Nephron progenitor cell (in vitro differentiated cells): ENCODE measurements at places on chromosomes 5 and 9.

GRCh38 chr5:1161108-1161832 lies 40.1 kb upstream of the SLC6A19 start:
- H3K4me3 ChIP-seq = no peak overlapping the region
- no peak overlapping the region for H3K27ac ChIP-seq
- peaks cover 26% of the 10 kb centered on the region for H3K4me1 ChIP-seq
- H3K36me3 ChIP-seq = no peaks in the 10 kb centered on the region
- H3K27me3 ChIP-seq = peaks cover 49% of the 10 kb centered on the region
- DNase-seq = no peak

DNA sequence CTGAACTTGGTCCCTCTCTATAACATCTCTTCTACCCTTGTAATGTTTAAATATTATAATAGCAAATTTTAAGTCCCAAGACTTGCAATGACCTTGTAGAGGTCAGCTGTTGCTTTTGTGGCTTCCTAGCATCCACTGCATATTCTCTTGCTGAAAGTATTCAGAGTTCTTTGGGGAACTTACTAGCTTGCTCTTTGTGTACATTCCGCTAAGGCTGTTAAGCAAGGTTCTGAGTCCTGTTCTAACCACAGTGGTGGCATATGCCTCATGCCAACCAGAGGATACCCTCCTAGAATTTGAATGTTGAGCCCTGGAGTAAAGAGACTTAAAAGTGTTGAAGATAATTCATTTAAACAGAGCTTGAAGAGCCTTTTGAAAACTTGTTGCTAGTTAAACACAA lies 570.9 kb downstream of the TLE1 start:
- peaks cover 40% of the 10 kb centered on the region for H3K4me1 ChIP-seq
- no peak overlapping the region for H3K27ac ChIP-seq
- peaks cover 5% of the 10 kb centered on the region for H3K36me3 ChIP-seq
- H3K4me3 ChIP-seq = no peak overlapping the region

DNA sequence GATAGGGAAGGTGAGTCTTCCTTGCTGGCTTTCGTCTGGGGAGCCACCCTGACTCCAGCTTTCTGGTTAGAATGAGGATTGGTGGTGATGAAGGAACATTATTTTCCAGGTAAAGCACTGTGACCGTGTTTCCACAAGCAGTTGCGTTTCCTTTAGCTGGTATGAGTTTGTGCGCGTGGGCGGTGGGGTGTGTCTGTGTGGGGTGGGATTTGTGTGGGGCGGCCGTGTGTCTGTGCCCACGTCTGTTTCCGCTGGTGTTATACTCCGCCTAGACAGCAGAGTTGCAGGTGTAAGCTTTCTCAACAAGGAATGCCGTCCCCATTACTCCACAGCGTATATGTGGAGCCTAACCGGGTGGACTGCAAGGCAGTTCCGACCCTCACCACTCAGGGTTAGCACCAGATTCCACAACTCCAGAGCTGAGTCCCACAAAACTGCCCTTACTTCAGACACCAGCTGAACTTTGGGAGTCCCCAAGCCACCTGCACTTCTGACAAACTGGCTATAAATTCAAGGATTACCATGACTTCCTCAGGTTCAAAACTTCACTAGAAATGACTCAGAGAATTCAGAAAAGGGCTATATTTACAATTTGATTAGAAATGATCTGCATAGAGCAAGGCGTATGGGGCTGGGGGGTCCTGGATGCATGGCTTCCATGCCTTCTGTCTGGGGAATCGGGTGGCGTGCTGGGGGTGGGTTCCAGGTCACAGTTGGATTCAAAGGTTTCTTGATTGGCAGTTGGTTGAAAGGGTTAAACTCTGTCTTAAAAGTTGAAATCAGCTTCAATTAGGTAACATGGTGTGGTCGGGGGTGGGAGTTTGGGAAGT lies 29.8 kb downstream of the PROP1 start:
- DNase-seq = no peak
- H3K4me1 ChIP-seq = peaks cover 11% of the 10 kb centered on the region
- peaks cover 25% of the 10 kb centered on the region for H3K36me3 ChIP-seq
- no peak overlapping the region for H3K4me3 ChIP-seq

DNA sequence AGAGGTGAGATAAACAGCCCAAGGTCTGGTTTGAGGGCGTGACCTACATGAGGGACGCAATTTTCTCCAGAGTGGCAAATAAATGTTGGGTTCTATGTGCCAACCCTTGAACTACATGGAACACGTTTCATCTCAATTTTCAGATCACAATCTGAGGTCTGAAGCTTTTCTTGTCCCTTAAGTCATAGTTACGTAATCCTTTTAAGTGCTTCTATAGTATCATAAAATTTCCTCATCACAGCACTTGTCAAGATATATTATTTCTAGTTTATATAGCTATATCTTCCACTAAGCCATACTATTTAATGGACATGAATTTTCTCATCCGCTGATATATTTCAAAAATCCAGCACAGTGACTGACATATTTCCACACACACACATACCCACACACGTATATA lies 53.1 kb upstream of the GRIN3A start:
- no peak overlapping the region for H3K27ac ChIP-seq
- DNase-seq = no peak
- H3K4me3 ChIP-seq = no peak overlapping the region
- H3K27me3 ChIP-seq = no peaks in the 10 kb centered on the region

GRCh38 chr5:91127456-91128081 lies 255.5 kb downstream of the ARRDC3 start:
- H3K27ac ChIP-seq = peak overlapping the region; percentile 62
- H3K27me3 ChIP-seq = no peaks in the 10 kb centered on the region
- DNase-seq = no peak
- peaks cover 11% of the 10 kb centered on the region for H3K4me1 ChIP-seq

GRCh38 chr9:110115826-110116542 lies 92.0 kb downstream of the C9orf152 start:
- no peaks in the 10 kb centered on the region for H3K27me3 ChIP-seq
- H3K4me1 ChIP-seq = peaks cover 57% of the 10 kb centered on the region
- no peaks in the 10 kb centered on the region for H3K36me3 ChIP-seq
- H3K4me3 ChIP-seq = no peak overlapping the region
- no peak for DNase-seq

GRCh38 chr5:89097103-89097502 lies 214.1 kb upstream of the MEF2C start:
- no peak overlapping the region for H3K27ac ChIP-seq
- no peaks in the 10 kb centered on the region for H3K36me3 ChIP-seq
- no peak for DNase-seq
- no peak overlapping the region for H3K4me3 ChIP-seq

GRCh38 chr9:91712811-91713210 lies 237.2 kb downstream of the ROR2 start:
- peaks cover under 1% of the 10 kb centered on the region for H3K27me3 ChIP-seq
- no peak overlapping the region for H3K4me3 ChIP-seq
- no peak for DNase-seq
- H3K36me3 ChIP-seq = peaks cover 13% of the 10 kb centered on the region
- no peak overlapping the region for H3K27ac ChIP-seq
- peaks cover 6% of the 10 kb centered on the region for H3K4me1 ChIP-seq

- DNase-seq = no peak
- no peaks in the 10 kb centered on the region for H3K4me1 ChIP-seq
- H3K27me3 ChIP-seq = peaks cover 4% of the 10 kb centered on the region
- H3K27ac ChIP-seq = no peak overlapping the region
Observed at GRCh38 chr5:57903458-57903857, 420.8 kb upstream of the ACTBL2 start.

DNA sequence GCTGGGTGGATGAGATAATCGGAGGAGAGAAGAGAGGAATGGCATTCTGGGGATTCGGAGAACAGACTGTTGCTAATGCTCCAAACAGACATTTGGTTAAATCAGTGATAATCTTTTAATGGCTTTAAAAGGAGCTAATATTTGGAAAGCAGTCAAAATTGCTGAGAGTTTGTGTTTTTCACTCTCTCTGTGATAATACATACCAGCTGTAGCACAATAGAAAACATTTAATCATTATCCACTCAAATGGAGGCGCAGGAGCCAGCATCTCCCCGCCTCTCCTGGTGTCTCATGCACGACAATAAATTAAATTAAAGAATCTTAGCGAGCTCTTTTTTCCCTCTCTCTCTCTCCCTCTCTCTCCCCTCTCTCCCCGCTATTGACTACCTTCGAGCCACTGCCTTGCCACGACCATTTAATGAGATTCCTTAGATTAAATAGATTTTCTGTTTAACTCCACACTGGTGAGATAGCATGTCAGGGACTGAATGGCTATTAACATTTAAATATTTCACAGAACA lies 268.6 kb upstream of the MVB12B start:
- no peak overlapping the region for H3K27ac ChIP-seq
- H3K4me3 ChIP-seq = no peak overlapping the region
- no peak for DNase-seq
- no peaks in the 10 kb centered on the region for H3K36me3 ChIP-seq

DNA sequence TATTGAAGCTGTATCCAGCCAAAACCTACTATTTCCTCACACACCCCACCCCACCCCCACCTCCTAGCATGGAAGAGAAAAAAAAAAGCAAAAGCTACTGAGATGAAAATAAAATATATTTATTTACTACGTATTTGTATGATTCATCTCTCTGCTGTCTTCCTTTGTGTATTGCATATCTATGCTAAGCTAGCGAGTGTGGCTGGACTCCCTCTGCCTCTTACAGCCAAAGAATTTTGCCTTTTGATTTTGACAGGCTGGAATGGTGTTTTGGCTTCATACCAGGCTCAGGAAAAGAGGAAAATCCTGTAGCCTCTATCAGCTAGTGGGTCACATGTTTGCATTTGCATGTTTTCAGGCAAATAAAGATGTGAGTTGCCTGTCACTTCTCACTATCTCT lies 2.2 kb downstream of the ABLIM3 start:
- peaks cover 42% of the 10 kb centered on the region for H3K27me3 ChIP-seq
- peaks cover 5% of the 10 kb centered on the region for H3K4me1 ChIP-seq
- DNase-seq = no peak

GRCh38 chr5:74360535-74361210 lies 279.9 kb downstream of the ENC1 start:
- peaks cover 46% of the 10 kb centered on the region for H3K4me1 ChIP-seq
- no peak overlapping the region for H3K27ac ChIP-seq
- H3K36me3 ChIP-seq = no peaks in the 10 kb centered on the region
- no peak overlapping the region for H3K4me3 ChIP-seq

- H3K27ac ChIP-seq = no peak overlapping the region
- no peak for DNase-seq
- H3K27me3 ChIP-seq = peaks cover under 1% of the 10 kb centered on the region
- peaks cover 8% of the 10 kb centered on the region for H3K36me3 ChIP-seq
Observed at GRCh38 chr5:67896930-67897313, 318.6 kb upstream of the PIK3R1 start.

DNA sequence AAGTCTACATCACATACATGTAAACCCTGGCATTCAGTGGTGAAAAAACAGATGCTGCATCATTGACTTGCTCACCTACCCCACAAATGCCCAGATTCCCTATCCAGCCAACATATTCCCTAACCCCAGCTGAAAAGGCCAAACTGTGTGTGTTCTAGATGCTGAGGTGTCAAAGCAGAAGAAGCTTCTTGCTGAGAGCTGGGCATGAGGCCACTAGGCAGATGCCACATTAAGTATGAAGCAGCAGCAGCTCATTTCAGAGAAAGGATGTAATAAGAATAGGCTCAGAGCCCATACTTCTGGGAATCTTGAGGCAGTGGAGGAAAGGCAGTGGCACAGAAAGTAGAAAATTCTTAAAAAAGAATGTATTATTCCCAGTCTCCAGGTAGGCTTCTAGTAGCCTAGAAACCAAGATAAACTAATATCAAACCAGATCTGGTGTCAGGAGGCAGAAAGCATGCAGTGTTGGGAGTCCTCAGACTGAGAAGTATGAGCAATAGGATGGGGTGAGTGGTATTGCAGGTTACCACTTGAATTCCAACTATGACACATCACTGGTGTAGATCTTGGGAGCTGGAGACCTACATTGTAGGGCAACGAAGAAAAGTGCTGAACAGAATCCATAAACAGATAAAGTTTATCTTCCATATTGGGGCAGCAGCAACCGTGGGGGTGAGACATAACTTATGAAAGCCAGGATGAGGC lies 71.9 kb upstream of the GRHPR start:
- no peak for DNase-seq
- no peak overlapping the region for H3K4me3 ChIP-seq
- peaks cover 19% of the 10 kb centered on the region for H3K36me3 ChIP-seq
- H3K27ac ChIP-seq = no peak overlapping the region

DNA sequence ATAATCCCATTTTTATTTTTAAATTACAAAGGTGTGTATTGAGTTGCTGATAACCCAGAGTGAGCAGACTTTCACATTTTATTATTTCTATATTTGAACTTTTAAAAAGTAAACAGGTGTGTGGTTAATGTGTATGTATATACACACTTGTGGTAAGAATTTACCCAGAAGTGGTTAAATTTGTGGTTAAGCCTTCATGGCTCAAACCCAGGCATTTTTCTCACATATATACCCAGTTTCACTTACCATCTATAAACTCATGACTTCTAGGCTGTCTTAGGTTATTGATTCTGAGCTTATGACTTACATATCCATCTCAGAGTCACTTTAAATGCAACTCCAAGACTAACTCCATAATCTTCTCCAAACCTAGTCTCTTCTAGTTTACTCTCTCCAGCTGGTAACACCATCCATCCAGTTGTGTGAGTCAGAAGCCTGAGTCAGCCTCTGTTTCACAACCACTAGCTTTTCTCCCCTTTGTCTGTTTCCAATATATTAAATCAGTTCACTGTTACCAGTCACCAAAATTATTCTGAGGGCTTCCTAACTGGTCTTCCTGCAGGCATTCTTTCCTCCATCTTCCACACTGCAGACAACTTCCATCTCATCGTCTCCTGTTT lies 20.2 kb downstream of the ZBED3 start:
- peaks cover 55% of the 10 kb centered on the region for H3K36me3 ChIP-seq
- no peak for DNase-seq
- peaks cover 8% of the 10 kb centered on the region for H3K4me1 ChIP-seq
- H3K4me3 ChIP-seq = no peak overlapping the region

- no peak overlapping the region for H3K27ac ChIP-seq
- H3K36me3 ChIP-seq = no peaks in the 10 kb centered on the region
- peak; percentile 1 for DNase-seq
- no peaks in the 10 kb centered on the region for H3K27me3 ChIP-seq
Observed at GRCh38 chr9:117963493-117964090, 259.4 kb downstream of the TLR4 start.

- no peaks in the 10 kb centered on the region for H3K27me3 ChIP-seq
- DNase-seq = no peak
- peak overlapping the region; percentile 2 for H3K27ac ChIP-seq
- H3K4me1 ChIP-seq = no peaks in the 10 kb centered on the region
- H3K4me3 ChIP-seq = no peak overlapping the region
Observed at GRCh38 chr5:94045839-94046782, 304.7 kb upstream of the POU5F2 start.

DNA sequence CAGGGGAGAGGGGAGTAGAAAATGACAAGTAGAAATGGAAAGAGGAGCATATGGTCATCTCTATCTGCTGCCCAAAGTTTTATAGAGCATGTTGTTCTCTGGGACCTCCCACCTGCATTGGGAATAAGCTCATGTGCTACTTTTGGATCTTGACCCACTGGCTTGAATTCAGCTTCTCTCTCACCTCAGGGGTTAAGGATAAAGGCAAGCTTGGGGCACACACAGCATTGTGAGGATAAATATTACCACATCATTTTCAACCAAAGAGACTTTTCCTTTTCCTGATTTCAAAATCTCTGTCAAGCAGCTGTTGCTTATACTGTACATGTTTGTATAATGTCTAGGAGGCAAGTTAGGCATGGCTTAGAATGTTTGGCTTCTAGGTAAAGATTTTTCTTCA lies 16.6 kb downstream of the ATP10B start:
- H3K27ac ChIP-seq = no peak overlapping the region
- H3K4me3 ChIP-seq = no peak overlapping the region
- H3K27me3 ChIP-seq = peaks cover 18% of the 10 kb centered on the region
- no peaks in the 10 kb centered on the region for H3K4me1 ChIP-seq
- no peaks in the 10 kb centered on the region for H3K36me3 ChIP-seq

- DNase-seq = peak; percentile 54
- peaks cover 6% of the 10 kb centered on the region for H3K4me1 ChIP-seq
- H3K4me3 ChIP-seq = no peak overlapping the region
- H3K36me3 ChIP-seq = no peaks in the 10 kb centered on the region
- no peak overlapping the region for H3K27ac ChIP-seq
Observed at GRCh38 chr5:127875235-127876021, 172.2 kb downstream of the CCDC192 start.
